Occipital lobe (tissue), 3 donors: ENCODE measurements at places on chromosomes 16 and 17. TPM values are rescaled to one million over a fixed set of nuclear protein-coding genes. Genes with fewer than 3 reads are reported as not detected.

Gene ALDH3A1
- total RNA-seq, result 0.31 TPM

Gene RASD1
- 9.2 TPM for total RNA-seq

Gene ANKFN1
- total RNA-seq, result 4.4 TPM

Gene RAB40C
- 24.2 TPM for total RNA-seq

Gene TRPV3
- total RNA-seq, result 0.47 TPM

Gene LRRC37A2
- 7.6 TPM for total RNA-seq

Gene SEBOX
- not detected for total RNA-seq

Gene GRAPL
- not detected for total RNA-seq

Gene ZFPM1
- total RNA-seq, result 1.2 TPM

Gene GNGT2
- 0.31 TPM for total RNA-seq

DNA sequence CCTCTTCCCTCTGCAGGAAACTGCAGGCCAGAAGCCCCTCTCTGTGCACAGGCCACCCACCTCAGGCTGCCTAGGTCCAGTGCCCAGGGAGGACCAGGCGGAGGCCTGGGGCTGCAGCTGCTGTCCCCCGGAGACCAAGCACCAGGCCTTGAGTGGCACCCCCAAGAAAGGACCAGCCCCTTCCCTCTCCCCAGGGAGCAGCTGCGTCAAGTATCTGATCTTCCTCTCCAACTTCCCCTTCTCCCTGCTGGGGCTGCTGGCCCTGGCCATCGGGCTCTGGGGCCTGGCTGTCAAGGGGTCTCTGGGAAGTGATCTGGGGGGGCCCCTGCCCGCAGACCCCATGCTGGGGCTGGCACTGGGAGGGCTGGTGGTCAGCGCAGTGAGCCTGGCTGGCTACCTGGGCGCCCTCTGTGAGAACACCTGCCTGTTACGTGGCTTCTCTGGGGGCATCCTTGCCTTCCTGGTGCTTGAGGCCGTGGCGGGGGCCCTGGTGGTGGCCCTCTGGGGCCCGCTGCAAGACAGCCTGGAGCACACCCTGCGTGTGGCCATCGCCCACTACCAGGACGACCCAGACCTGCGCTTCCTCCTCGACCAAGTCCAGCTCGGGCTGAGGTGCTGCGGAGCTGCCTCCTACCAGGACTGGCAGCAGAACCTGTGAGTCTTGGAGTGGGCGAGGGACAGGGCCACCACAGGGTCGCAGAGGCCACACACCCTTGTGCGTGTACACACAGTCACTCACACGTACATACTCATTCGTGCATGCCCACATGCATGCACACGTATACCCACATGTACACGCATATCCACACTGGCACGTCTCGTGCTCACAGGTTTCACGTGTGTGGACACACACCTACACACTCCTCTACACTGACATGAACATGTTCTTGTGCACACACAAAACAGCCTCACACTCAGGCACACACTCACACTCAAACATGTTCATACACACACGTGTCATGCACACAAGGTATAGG, 8.3 kb downstream of the TSPAN10 start:
- DNase-seq, result no peak

DNA sequence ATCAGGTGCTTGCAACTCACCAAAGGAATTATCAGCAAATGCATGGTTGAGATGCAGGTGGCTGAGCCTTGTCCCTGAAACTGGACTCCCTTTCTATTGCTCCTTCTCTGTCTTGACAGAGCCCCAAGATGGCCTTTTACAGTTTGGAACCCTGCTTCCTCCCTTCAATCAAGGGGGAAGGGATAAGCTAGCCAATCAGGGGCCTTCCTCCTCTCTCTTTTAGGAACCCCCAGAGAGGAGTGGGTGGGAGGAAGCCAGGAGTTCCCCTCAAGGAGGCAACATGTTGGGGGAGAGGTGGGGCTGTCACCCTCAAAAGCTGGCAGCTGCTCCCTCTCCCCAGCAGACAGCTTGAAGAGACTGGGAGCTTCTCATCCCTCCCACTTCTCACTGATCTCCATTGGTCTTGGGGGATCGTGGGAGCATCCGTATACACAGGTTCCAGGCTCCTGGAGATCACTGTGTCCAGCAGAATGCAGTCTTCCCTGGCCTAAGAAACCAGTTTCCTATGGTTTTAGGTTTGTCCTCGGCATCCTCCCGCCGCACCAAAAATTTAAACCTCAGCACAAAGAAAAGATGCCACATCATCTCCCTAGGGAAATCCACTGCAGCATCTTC, 7.2 kb downstream of the RASL10B start:
- no peak for DNase-seq

- no peak for DNase-seq
Observed at GRCh38 chr16:12459391-12460063, 344.2 kb downstream of the CPPED1 start.

GRCh38 chr17:82412535-82413520, 5.3 kb upstream of the HEXD start:
- DNase-seq, result no peak

GRCh38 chr16:25224731-25225319, 8.1 kb downstream of the AQP8 start:
- no peak for DNase-seq

DNA sequence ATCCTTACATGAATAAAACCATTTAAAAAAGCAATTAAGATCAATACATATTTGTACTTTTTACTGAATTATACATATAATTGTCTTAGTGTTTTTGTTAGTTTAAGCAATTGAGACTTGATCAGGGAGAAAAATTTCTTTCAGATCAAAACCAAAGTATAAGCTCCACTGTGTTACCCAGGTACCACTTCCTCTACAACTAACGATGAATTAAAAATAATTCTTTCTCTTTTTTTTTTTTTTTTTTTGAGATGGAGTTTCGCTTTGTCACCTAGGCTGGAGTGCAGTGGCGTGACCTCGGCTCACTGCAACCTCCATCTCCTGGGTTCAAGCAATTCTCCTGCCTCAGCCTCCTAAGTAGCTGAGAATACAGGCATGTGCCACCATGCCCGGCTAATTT, 6.8 kb downstream of the FBXO47 start:
- no peak for DNase-seq

- no peak for DNase-seq
Observed at GRCh38 chr16:81060576-81061306, 16.3 kb downstream of the C16orf46 start.

GRCh38 chr17:73591296-73592078, 52.8 kb downstream of the SDK2 start:
- no peak for DNase-seq

GRCh38 chr16:68421076-68421475, 27.2 kb downstream of the SMPD3 start:
- no peak for DNase-seq

DNA sequence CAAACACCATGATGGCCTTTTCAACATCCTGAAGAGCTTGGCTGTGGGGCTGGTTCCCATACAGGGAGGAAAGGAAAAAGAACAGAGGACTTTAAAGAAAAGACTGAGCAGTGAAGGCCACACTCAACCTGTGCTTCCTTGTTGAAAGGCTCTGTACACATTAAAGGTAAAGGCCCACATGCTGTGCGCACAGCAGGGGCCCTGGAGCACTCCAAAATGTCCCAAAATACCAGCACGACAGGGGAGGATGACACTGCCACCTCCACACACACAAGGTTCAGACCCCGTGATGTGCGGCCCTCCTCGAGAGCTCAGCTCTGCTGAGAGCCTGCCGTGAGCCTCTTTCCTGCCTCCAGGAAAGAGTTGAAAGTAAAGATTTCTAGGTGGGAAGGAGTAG, 36.5 kb downstream of the FANCA start:
- no peak for DNase-seq

DNA sequence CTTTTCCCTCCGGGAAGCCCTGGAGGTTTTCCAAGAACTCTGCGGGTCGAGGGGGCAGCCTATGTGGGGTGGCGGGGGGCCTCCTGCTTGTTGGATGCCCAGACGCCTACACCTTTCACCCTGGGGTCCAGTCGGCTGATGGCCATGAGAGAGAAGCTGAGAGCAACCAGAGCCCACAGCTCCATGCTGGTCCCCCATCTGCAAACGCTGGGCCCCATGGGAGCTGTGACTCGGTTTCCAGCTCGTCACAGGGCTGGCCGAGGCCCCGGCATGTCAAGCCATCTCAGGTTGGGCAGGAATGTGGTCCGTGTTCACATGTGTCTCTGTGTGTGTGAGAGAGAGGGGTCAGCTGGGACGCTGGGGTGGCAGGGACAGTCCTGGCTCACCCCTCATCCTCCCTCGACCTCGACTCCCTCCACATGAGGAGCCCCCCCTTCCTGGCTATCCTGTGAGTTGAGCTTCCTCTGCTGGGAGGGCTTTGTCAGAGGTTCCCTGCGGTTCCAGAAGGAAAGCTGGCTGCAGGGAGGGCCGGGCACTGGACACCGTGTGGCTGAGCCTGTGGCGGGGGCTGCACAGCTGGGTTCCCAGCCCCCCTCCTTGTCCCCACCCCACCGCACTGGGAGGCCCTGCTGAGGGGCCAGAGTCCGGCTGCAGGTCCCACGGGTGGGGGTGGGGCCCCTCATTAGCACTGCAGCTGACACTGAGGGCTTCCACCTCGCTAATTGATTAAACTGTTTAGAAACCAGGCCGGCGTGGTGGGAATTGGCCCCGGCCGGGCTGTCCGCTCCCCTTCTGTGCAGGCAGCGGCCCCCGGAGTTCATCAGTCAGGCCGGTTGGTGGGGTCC, 19.1 kb downstream of the METRNL start:
- DNase-seq, result no peak

GRCh38 chr16:87108278-87108677, 208.9 kb downstream of the C16orf95 start:
- DNase-seq, result no peak

DNA sequence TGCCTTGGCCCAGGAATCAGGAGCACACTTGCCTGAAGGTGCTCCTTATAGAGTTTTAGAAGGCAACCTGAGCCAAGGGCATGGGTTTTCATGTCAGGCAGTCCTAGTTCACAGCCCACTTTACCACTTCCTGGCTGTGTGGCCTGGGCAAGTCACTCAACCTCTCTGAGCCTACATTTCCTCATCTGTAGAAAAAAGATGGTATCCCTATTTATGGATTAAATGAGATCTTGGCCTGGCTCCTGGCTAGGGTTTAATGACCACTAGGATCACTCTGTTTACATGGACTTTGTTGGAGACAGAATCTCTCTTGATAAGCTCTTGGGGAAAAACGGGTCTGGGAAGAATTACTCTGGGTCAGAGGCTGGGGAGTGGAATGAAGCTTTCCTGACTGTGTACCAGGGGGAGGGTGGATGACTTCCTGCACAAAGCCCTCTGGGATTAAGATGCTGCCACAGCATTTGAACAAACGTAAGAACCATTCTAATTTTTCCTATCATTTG, 2.3 kb downstream of the MT2A start:
- no peak for DNase-seq

DNA sequence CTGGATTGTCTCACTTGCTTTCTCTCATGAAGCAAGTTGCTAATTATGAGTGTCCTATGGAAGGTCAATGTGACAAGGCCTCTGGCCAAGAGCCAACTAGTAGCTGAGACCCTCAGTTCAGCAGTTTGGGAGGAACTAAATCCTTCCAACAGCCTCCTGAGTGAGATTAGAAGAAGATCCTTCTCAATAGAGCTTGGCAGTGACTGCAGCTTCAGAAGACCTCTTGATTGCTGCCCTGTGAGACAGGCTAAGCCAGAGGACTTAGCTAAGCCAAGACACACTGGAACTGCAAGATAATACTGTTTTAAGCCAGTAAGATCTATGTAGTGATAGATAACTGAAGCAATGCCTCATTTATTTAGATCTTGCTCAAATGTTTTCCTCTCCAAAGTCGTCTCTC, 34.3 kb downstream of the PCTP start:
- DNase-seq, result no peak
